HFF-Myc (cell line): ENCODE measurements at places on chromosomes 12 and 14.

DNA sequence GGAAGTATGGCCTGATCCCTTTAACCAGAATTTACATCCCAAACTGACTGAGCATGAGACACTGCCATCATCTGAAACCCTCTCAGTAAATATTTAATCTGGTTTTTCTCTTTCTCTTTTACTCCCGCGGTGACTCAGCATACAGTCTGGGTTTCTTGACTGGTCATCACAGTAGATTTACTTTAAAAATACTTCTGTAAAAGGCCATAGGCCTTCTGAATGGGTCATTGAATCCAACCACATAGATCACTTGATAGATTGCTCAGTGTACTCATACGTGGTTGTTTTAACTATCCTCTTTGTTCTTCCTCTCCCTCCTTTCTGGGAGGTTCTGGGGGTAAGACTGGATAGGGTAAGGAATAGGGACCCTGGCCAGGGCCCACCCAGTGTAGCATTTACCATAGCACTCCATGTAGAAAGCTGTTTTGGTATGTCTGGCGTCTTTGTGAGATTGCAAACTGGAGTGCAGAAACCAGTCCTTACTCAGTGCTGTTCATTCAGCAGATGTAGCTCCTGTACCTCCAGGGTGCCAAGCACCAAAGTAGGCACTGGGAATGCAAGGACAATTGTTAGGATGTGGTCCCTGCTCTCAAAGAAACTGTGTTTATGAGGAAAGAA lies 165.7 kb downstream of the SRGAP1 start:
- DNase-seq: no peak

DNA sequence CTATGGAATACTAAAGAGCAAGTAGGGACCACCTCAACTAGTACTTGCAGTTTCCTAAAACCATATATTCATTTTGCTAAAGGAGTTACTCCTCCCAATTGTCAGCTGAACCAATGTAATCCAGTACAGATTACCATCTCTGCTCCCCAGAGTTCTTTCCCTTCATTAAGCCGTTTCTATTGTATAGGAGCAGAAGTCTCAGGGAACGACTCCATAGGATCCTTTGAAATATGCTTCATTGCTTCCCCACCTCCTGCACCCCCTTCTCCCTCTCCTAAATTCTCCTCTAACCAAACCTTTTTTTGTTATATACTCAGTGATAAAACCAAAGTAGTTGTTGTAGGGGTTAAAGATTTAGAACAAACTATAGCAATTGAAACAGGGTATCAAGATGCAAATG lies 30.7 kb upstream of the LALBA start:
- no peak for DNase-seq

DNA sequence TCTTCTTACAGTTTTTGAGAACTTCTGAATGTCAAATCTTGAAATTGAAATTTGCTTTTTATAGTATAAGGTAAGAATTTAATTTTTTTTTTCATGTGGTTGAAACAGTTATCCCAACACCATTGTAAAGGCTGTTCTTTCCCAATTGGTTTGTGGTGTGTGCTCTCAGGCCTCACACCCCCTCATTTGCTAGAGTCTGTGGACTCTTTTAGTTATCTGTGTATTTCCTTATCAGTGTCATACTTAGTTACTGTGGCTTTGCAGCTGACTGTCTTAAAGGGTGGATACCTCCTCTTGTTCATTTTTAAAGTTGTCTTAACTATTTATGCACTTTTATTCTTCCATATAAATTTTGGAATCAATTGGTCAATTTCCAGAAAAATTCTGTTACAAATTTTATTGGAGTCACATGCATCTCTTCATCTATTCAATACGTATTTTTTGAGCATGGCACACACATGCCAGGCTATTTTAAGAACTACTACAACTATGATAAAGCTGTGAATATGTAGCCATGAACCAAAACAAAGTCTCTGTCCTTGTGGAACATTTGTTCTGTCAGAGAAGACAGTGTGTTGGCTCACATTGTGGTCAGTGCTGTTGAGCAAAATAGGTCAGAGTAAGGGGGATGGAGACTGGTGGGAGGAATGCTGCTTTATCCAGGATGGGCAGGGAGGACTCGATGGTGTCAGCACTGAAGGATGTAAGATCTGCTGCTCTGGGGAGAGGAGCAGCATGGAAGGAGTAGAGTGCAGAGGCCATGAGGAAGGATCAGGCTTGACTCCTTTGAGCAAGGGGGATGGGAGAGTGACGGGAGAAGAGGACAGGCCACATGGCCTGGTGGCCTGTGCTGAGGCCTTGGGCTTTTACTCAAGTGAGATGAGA lies 24.1 kb downstream of the FGF23 start:
- DNase-seq: no peak

- no peak for DNase-seq
Observed at GRCh38 chr14:74697543-74697942, 15.3 kb downstream of the AREL1 start.

DNA sequence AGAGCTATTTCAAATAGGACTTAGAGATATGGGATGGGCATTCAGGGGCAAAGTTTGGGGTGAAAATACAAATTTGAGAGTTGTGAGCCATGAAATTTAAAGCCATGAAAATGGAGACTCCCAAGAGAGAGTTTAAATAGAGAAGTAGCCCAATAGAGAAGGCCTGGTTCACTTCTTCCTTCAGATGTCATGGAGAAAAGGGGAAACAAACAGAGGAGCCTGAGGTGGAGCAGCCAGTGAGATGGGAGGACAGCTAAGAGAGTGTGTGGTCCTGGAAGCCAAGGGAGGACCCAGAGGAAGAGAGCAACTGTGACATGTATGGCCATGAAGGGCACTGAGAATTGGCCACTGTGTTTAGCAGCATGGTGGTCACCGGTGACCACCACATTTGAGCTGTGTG lies 12.3 kb upstream of the DYNLL1 start:
- DNase-seq: no peak

DNA sequence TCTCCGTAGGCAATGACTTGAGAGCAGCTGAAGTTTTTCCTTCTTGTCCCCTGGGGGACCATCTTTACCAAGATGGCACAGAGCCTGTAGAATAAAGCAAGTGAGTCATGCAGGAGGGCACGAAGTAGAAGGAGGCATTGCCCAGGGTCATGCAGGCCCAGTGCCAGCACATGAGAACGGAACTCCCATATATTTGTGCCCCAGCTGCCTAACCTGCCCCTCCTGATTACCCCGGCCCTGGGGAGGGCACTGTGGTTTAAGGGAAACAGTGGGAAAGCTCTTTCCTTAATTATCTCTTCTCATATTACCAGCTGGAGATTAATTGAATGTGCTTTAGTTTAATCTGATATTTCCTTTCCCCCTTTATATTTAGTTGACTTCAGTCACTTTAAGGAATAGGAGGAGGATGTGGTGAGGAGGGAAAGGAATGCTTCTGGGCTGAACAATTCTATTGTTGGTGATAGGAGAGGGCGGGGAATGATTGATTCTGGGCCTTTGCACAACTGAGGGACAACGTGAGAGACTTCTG lies 51.9 kb downstream of the RASSF8 start:
- peak; percentile 22 for DNase-seq

DNA sequence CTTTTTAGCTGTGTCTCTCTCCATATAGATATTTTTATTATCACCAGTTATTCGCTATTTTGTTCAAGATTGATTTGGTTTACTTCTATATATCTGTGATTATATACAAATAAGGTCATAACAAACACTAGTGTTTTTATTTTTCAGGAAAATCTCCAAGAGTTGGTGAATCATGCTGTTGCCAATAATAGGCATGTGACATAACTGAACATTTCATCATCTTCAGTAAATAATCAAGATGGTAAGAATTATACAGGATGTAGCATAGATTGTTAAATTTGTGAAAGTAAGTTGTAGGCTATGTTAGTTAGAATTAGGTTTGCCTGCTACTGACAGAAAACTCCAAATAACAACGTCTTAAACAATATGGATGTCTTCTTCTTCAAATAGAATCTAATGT lies 240.9 kb upstream of the PDE3A start:
- no peak for DNase-seq

DNA sequence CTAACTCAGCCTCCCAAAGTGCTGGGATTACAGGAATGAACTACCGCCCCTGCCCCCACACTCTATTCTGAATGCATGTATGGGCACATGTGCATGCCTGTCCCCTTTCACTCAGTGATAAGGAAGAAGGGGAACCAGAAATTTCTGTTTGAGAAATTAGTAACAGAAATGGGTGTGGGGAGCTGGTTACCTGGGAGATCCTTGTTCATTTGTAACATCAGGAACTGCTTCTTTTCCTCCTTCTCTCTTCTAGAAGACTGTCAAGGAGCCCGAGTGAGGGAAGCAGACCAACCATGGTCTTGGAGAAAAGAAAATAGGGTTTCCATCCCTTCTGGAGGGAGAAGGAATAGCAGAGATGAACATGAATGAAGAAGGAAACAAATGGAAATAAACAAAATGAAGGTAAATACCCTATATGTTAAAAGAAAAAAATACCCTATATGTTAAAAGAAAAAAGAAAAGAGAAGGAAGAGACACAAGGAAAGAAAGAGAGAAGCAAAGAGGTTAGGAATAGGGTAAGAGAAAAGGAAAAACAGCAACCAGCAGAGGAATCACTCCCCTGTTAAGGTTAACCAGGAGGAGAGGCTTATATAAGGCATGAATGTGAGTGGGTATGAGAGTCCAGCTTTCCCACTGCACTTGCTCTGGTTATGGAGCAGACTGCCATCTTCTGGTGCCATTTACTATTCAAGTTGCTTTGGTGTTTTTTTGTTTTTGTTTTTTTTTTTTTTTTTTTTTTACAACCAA lies 3.3 kb downstream of the PPP1R3E start:
- DNase-seq: no peak

- DNase-seq: no peak
Observed at GRCh38 chr14:99980299-99980698, 84.9 kb upstream of the EVL start.

DNA sequence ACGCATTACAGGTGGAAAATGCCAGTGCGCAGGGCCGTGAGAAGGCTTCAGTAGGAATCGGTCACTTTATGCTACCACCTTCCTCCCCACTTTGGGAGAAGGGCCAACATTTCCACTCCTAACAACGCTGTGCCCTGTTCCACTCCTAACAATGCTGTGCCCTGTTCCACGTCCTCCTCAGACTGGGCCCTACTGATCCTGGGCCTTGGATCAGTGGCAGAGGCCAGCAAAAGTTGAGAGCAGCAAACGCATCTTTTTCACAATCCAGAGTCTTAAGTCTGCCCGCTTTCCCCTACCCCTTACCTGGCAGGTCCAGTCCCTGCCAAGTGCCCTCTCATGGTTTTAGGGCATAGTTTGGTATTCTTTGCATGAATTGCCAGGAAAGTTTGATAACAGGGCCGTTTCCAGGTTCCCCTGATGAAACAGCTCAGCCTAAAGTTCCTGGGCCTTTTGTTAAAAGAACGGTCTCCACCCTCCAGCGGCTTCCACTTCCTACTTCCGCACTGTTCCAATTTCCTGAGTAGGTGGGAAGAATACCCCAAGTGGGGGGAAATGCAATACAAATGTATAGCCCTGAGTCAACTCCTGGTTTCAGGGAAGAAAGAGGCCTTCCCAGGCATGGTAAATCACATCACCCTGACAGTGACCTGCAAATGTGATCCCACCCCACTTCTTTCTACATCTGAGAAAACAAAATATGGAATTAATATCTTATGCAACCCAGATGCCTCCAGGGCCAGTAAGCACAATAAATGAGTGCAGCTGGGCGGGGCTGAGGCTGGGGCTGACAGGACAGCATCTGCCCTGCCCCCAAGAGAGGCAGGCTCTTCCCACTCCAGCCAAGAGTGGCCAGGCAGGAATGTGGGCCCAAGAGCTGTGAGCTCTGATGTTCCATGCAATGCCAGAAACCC lies 15.0 kb downstream of the KCTD10 start:
- peak; percentile 95 for DNase-seq

- DNase-seq: no peak
Observed at GRCh38 chr12:25585021-25585523, 32.0 kb upstream of the LMNTD1 start.

DNA sequence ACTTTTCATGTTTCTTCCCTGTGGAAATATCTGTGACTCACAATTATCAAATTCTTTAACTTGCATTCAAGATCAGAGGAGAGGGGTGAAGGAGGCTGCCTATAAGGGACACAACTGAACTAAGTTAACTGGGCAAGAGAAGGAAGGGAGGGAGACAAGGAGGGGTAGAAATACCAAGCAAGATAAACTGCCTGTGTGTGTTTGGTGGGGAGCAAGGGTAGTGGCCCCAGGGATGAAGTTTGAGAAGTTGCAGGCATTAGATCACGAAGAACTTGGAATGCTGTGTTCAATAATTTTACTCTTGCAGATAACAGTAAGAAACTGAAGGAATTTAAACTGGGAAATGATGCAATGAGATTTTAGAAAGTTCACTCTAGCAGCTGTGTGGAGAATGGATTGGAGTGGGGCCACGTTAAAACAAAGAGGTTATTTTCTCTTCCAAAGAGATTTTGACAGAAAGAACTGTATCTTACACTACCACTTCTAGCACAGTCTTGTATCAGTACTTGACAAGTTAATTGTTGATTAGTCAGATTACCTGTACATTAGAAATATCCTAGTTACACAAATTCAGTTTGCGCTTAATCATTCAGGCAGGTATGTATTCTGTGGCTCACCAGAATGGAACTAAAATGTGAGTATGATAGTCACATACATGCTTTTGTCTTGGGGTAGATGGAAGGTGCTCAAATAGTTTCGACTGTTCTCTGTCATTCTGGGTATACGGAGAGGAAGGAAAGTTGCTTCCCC lies 7.4 kb downstream of the PKP2 start:
- no peak for DNase-seq

DNA sequence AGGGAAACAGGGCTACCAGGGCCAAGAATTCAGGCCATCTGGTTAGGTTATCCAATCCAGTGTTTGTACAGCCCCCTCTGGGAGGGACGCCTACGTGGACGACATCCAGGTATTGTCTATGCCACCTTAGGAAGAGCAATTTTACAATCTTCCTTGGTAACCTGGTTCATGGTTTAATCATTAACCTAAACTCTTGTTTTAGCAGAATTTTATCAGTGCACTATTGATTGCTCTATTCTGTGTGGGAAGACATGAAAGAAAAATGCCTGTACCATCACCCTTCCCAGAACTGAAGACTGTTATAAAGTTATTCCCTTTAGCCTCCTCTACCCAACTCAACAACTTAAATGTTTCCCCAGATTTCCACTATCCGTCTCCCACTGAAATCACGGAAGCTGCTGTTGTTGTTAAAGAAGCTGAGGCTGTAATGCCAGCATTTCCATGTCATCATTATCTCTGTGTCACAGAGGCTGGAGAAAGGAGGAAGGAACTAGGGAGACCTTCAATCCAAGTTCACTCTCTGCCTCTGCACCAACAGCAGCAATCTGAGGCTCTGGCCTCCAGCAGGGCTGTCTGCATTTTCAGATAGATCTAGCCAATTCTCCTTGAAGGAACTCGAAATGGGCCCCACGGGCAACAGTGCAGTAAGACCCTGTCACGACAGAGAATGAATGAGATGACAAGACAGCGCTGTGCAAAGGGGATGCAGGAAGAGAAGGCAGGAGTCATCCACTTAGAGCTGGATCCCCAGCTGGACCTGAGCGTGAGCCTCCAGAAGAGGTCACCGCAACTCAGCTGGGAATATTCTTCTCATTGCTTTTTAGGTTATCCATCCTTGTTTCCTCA lies 183.4 kb upstream of the GZMB start:
- no peak for DNase-seq

GRCh38 chr12:130254461-130255276 lies 83.0 kb upstream of the PIWIL1 start:
- no peak for DNase-seq

- no peak for DNase-seq
Observed at GRCh38 chr14:101505236-101505970, 55.9 kb upstream of the DIO3 start.
